ENCODE measurements at places on chromosomes 2 and 18.
A peak's percentile ranks its signal among the peaks of the same experiment; 100 is the strongest.

DNA sequence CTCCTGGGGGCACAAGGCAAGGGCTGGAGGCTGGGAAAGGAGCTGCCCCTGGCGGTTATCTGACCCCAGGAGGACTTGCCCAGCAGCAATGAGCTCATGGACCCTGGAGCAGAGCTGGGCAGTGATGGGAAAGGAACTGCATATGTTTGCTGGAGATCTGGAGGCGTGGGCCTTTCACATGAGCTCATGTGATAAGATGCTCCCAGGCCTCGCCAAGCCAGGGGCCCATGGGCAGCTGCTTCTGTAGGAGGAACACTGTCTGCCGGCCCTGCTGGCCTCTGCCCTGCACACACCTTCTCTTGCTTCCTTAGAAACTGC lies 9.0 kb upstream of the NPPC start:
- no peak for DNase-seq

GRCh38 chr18:6355789-6356589 lies 58.7 kb downstream of the L3MBTL4 start:
- no peak for DNase-seq

- DNase-seq, result no peak
These were observed 158.5 kb downstream of the TPO start for GRCh38 chr2:1571477-1572417.

DNA sequence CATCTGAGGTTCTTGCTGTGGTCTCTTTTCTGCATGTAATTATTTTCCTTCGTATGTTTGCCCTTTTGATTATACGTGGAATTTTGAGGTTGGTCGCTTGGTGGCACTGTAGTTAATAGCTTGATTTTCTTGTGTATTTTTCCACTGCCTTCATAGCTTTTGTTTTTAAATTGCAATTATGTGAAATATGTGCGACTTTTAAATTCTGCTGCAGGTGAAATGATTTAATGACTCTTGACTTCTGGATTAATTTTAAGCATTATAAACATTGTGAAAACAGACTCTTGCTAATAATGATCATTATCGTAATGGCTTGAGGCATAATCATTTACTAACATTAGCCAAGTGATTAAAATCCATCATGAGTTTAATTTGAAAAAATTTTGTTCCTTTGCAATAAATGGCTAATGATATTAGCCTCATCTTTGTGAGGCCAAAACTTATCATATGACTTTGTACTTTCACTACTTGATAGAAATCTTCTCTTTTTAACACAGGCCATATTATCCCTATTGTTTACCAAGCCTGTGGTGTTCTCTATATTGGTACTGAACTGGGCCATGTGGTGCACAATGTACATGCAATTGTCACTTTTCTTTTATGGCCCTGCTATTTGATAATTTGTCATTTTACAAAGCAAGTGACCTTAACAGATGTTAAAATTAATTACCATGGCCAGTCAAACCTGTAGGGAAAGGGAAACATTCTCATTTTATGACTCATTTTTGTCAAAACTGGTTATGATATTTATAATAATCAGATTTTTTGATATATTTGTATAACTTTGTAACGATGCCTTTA lies 62.8 kb upstream of the NEUROD1 start:
- DNase-seq, result peak; percentile 49

GRCh38 chr2:164705412-164706167 lies 84.3 kb upstream of the GRB14 start:
- DNase-seq, result no peak

GRCh38 chr2:97738179-97739019 lies 25.0 kb downstream of the ZAP70 start:
- no peak for DNase-seq

DNA sequence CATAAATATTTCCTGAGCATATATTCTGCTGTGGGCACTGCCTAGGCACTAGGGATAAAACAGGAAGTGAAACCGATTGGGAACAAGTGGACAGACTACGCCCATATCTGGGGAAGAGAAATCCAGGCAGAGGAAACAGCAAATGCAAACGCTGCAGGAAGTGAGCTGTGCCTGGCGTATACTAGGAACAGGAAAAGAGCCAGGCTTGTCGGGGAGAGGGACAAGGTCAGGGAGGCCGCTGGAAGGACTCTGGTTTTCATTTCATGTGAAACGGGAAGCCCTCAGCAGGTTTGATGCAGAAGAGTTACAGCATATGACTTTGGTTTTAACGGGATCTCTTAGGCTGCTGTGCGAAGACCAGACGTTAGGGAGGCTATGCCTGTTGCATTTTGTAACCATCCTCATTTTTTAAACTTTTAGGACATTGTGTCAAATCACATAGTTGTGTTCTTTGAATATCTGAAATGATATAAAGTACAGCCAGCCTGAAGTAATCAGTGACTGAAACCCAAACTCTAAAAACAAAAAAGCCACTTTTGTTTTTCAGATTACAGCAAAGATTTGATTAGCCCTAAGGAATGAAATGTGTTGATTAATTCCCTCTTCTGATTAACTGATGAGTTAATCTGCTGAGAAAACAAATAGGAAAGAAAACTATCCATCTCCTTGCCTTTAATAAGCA lies 110.2 kb upstream of the PIEZO2 start:
- no peak for DNase-seq

- no peak for DNase-seq
These were observed 60.7 kb downstream of the CDC42EP3 start for GRCh38 chr2:37610638-37611289.

DNA sequence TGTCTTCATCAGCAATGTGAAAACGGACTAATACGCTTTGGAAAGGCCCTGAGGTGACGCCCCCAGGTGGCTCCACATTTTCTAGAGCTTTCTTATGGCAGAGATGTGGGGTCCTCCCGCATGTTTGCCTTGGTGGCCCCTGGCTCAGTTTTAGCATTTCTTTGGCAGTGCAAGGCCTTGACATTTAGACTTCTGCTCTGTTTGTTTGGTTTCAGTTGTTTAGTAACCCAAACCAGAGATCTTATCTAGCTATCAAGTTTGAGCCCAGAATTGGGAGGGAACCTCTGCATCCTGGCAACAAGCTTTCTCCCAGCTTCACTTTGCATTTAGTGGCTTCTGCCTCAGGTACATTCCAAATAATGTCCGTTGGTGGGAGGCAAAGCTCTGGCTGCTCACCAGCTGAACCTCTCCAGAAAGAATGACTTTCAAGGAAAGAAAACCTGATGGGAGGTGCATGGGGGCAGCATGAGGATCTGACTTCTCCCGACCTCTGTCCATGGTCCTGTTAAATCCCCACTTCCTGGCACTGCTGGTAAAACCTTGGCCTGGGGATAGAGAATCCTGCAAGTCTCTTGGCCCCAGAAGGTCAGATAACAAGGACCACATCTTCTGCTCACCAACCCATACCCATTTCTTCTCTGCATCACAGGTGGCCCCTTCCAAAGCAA lies 12.0 kb upstream of the MBP start:
- no peak for DNase-seq

DNA sequence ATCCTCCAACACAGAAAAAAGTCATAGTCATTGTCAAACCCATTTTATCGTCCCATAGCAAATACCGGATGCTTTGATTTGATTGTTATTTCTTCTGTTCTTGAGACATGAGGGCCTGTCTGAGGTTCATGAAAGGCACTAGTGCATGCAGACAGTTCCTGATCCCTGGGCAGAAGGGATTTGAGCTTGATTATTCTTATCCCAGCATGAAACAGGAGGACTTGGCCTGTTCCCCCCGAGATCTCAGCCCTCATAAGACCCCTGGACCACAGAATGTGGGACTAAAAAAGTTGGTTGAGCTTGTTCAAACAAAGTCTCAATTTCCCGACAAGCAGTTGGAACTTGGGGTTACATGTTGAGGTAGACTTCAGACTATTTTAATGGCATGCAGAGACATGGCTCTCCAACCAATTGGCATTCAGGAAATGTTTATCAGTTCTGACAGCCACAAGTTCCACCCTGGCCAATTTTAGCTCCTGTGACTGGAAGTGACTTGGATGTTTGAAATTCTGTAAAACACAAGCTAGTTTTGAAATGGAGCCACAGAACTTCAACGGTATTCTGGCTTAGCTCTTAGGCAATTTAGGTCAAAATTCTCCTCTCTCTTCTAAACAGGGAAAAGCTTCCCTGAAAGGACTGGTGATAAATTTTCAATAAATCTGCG lies 366.9 kb upstream of the SLC14A2 start:
- no peak for DNase-seq

GRCh38 chr18:2923464-2923863 lies 76.7 kb downstream of the EMILIN2 start:
- no peak for DNase-seq

DNA sequence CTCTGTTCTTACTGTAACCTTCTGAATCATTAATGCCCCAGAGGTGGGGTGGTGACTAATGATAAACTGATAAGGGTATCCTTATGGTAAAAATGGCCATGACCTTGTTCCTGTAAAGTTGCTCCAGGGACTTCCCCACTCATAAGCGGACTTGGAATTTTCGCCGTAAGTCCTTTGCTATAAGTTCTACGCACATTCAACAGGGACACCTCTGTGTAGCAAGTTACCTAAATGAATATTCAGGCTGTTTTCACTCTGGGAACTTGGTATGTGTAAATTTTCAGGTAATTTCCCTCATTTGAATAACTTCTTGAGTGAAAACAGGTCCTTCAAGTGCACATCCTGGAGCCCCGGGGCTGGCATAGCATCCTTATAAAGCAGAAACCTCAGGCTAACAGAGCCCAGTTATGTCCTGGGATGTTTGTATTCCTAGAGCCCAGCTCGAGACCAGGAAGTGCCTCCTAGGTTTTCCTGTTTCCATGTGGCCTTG lies 9.4 kb upstream of the AGFG1 start:
- no peak for DNase-seq

- DNase-seq, result no peak
These were observed at the start of gene GYPC for GRCh38 chr2:126655500-126656430. GYPC (plus strand) TSS chr2:126656158; CDS start chr2:126656264, 106 bp downstream.

- DNase-seq, result no peak
These were observed 470.5 kb upstream of the ID2 start for GRCh38 chr2:8211384-8211783.

- DNase-seq, result no peak
These were observed 483.0 kb downstream of the CCDC85A start for GRCh38 chr2:56666777-56667176.

GRCh38 chr2:196719110-196719872 lies 79.8 kb downstream of the CCDC150 start:
- DNase-seq, result no peak

DNA sequence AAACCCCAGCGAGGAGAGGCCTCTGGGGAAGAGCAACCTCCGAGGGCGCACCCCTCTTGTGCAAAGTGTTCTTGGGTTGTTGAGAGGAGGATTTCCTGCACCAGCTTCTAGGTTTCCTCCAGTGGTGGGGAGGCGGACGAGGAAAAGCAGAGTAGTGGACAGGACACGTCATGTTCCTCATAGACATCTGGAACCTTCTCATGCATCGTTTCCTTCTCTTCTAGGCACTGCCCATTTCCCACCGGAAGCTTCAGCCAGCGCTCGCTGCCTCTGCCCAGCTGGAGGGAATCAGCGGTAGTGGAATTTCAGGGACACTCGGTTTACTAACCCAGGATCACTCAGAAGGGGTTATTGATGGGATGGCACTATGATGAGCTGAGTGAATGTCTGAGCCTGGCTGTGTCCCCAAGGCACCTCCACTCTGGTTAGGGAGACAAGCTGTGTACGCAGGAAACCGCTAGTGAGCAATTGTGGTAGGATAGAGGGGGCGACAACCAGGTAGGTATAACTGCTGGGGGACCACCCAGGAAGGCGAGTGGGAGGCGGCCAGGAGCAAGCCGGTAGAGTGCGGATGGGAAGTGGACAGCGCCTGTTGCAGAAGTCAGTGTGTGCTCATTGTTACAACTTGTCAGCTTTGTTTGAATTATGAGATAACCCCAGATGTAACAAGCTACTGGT lies 960 bp upstream of the APOB start:
- no peak for DNase-seq

DNA sequence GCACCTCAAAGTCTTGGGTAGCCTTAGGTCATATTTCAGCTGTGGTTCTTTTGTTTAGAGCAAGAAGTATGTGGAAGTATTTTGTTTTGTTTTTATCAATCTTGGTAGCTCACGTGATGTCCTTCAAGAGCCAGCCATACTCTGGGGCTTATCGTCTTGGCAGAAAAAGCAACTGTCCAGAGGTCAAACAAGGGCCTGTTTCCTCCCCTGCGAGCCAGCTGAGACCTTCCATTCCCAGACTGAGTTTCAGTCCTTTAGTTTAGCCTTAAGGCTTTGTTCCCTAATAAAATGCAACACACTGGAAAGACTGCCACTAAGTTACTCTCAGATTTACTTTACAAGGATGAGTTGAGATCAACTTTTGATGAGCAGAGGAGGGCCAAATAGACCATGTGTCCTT lies 63.5 kb downstream of the TXNL1 start:
- DNase-seq, result no peak

Measured in putamen (tissue), 1 donor.